ENCODE measurements at places on chromosomes 7 and 10.

GRCh38 chr7:104552102-104552501 is 223.7 kb downstream of the LHFPL3 start:
- no peak for DNase-seq

DNA sequence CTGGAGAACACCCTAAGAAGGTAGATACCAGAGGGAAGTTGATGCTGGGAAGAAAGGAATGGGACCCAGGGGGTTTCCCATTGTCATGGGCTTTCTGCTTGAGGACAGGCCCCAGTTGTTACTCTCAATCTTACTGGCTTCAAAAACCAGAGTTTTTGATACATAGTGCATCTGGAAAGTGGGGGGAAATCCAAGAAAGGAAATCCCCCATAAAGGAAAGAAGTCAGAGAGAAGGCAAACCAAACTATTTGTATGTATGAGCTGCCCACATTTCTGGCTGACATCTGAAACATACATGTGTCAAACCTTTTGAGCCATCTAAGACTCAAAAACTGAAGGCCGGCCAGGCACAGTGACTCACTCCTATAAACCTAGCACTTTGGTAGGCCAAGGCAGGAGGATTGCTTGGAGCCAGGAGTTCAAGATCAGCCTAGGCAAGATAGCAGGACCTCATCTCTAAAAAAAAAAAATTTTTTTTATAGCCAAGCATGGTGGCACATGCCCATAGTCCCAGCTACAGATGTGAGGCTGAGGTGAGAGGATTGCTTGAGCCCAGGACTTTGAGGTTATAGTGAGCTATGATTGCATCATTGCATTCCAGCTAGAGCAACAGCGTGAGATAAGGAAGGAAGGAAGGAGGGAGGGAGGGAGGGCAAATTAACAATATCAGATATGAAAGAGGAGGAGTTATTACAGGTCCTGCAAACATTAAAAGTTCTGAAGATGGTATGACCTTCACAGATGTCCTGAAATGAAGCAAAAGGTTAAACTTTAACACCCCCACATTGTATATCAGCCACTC is 6.7 kb upstream of the COA1 start:
- no peak for DNase-seq

DNA sequence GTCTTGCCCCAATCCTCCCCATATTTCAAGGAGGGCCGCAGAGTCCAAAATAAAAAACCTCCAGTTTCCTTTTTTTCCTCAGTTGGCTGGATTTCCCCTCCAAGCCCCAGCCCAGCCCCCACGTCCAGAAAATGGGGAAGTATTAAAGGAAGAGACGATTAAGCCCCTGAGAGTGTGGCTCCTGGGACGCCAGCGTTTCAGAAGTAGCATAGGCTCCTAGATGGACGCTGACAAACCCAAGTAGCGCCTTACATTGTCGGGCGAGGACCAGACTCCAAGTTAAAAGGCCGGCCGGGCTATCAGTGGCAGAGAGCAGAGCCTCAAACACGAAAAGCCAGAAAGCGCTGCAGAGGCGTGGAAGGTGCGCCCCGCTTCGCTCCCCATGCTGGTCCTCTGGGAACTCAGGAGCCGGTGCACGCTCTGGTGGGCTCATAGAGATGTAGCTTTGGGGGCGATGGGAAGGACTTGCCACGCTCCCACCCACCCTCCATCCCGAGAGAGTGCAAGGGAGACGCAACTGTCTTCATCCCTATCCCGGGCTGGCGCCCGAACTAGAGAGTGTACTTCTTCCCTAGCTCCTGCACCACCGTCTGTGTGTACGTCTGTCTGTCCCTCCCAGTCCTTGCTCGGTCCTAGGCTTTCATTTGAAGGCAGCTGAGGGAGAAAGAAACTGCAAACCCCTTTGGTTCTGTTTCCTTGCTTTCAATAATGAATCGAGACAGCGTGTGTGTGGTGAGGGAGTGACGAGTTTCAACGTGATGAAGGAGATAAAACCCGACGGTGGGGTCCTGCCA is 6.3 kb upstream of the EMX2 start:
- no peak for DNase-seq

DNA sequence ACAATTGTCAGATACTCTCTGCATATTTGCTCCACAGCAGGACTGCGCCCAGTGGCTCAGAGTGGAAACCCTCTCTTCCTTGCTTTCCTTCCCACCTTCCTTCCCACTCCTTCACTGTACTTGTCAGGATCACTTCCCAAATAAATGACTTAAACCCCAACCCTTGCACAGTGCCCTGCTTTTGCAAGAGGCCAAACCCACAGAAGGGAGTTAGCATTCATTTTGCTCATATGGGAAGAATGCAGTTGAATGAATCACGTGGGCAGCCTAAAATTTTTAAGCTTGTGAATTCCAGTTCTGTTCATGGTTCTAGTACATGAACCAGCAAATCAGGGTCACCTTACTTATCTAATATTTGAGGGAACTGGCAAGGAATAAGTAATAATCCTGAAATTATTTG is 47.7 kb upstream of the SFMBT2 start:
- DNase-seq, result no peak

DNA sequence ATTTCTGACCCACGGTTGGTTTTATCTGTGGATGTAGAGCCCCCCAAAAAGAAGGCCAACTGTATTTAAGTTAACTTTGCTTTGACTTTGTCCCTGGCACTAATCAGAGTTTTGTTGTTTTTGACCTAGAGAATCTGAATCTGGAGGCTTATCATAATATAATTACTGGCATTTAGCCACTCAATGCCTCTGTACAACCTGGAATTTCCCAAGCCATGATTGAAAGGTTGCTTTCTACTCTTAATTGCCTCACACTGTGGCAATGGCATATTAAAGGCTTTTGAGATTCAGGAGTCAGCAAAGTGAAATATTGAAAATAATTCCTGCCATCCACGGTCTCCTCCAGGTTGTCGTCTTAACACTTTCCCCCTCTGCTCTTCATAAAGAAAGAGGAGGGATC is 205.2 kb upstream of the GHITM start:
- no peak for DNase-seq

GRCh38 chr7:75614401-75614800 is 122.3 kb downstream of the SPDYE5 start:
- DNase-seq, result no peak

DNA sequence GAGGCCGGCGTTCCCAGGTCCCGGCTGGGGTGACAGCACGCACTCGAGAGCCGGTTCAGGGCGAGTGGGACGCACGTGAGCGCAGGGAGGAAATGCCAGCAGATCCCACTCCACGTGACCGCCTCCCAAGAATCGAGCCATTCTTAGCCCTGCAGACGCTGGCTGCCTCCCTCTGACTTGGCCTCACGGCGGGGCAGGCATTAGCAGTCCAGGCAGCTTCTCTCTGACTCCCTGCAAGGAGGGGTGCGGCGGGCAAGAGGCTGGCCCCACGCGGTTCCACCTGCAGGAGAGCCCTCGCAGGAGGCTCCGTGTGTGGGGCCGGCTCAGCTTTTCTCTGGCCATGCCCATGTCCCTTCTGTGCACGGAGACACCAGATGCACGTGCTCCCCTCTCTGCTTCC is 10.1 kb downstream of the GPR146 start:
- no peak for DNase-seq

GRCh38 chr7:27346531-27347275 is 104.1 kb downstream of the EVX1 start:
- peak; percentile 16 for DNase-seq

DNA sequence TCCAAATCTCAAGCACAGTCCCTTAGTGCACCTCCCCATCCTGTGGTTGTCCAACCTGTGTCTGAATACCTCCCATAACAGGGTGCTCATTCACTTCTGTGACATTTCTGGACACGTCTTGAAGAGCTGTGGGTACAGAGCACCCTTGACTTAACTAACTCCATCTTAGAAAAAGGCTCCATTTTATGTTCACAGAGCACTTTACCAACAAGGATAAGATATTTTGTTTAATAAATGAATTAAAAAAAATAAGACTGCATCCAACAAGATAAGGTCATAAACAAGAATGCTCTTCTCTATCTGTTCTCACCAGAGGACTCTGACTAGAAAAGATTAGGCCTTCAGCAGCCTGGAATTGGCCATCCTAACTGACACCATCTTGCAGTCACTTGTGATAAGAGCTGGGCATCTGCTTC is 335.2 kb upstream of the ZNF32 start:
- DNase-seq, result no peak

GRCh38 chr10:107618504-107618994 is 454.0 kb upstream of the SORCS1 start:
- no peak for DNase-seq

- peak; percentile 53 for DNase-seq
Observed at GRCh38 chr7:521221-522070, 1.8 kb upstream of the PDGFA start.

- DNase-seq, result no peak
Observed at GRCh38 chr7:35726654-35727053, 31.7 kb upstream of the HERPUD2 start.

- DNase-seq, result no peak
Observed at GRCh38 chr7:155524018-155524556, 22.3 kb downstream of the CNPY1 start.

GRCh38 chr7:4261601-4261960 is 420.5 kb upstream of the FOXK1 start:
- no peak for DNase-seq

GRCh38 chr10:32240471-32240870 is 106.5 kb downstream of the EPC1 start:
- no peak for DNase-seq

DNA sequence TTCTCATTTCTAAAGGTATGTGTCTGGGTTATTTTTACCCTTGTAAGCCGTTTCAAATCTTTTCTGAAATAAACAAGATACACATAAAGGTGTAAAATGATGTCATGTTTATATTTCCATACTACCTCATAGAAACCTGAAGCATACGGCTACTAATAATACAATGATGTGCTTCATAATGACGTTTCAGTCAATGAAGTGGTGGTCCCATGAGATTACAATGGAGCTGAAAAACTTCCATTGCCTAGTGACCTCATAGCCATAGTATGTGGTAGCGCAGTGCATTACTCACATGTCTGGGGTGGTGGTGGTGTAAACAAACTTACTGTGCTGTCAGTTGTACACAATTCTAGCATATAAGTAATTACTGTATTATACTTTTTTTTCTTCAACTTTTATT is 24.9 kb downstream of the EPDR1 start:
- no peak for DNase-seq

DNA sequence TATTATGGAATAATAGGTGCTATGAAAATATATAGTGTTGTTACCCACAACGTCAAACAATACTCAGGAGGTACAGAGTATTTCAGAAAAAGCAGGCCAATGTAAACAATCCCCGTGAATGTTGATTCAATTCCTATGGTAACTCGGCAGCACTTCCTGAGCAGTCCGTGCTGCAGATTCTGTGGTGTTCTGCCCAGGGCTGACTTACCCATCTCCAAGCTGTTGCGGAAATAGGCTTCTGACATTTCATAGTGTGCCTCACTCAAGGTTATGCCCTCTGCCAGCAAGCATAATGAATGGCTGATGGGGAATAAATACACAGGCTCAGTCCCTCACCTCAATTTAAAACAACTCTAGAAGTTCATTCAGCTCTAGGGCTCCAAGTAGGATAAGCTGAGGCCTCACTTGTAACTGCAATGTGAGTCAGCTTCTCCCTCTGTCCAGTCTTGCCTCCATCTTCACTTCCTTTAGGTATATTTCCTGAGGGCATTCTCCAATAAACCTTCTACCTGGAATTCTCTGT is 177.6 kb downstream of the GNAI1 start:
- DNase-seq, result no peak

DNA sequence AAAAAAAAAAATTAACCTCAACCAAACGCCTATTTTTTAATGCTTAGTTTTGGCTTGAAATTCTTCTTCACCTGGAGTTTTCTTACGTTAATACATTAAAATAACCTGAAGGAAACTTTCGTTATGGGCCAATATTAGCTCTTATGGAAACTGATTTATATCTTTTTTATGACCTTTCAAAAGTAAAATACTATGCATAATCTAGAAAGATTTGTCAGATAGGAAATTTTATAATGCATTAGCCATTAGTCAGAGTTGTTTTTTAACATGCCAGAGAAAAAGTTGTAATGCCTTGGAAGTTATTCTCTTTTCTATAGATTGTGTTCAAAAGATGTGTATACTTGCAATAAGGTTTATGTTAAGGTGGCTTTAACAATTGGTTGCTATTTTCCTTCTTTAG is 34.3 kb upstream of the ARL4A start:
- DNase-seq, result no peak

DNA sequence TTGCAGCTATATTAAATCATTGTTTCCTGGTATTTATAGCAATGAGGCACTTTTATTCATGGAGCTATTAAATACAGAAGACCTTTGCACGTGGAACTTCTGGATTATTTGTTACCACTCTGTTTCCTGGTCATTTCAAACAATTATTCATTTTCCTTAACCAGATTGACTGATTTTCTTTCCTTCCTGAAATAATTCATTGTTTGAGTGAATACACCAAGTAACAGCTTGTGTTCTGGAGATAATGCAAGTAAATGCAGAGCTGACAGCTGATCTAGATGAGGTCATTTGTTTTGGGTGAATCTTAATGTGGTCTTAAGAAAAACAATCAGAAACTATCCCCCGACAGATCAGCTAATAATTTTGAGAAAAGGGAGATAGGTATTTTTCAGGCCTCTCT is 497.7 kb downstream of the KIF20B start:
- DNase-seq, result no peak

GRCh38 chr10:14374745-14375445 is 44.2 kb upstream of the FRMD4A start:
- no peak for DNase-seq

DNA sequence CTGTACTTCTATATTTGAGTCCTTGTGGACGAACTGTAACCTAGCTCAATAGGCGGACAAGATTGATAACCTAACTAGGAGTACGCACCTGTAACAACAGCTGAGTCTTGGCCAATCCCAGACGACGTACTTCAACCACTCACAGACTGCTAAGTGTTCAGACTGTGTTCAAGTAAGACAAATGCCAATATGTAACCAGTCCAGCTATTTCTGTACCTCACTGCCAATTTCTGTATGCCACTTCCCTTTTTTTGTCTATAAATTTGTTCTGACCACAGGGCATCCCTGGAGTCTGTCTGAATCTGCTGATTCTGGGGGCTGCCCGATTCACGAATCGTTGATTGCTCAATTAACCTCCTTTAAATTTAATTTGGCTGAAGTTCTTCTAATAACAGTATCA is 32.2 kb downstream of the HACD1 start:
- no peak for DNase-seq

DNA sequence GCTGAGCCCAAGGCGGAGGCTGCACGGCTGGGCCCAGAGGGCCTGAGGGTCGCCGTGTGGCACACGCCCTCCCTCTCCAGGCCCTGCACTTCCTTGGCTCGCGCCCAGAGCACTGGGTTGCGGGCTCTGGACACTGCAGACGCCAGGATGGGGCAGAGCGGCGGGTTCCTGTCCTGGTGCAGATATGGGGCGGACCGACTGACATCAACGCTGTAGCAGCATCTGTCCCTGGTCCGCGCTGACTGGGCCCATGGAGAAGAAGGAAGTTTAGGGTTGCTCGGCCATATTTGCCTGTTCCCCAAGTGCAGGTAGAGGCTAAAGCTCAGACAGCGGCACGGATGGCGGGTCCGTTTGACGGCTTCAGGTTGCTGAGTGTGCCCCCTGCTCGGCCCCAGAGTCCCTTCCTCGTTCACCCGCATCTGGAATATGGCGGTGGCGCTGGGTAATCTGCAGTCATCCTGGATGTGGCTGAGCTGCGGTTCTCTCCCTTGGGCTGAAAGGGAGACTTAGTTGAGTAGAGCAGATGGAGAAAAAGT is 116.1 kb downstream of the OR13A1 start:
- no peak for DNase-seq

Data from NCI-H1105 (cell line).